ENCODE measurements at places on chromosomes 3 and 15. TPM values are rescaled to one million over a fixed set of nuclear protein-coding genes. Genes with fewer than 3 reads are reported as not detected.

The NMNAT3 gene
- total RNA-seq, result 11.0 TPM

The GXYLT2 gene
- total RNA-seq, result 31.7 TPM

The RASGRP1 gene
- total RNA-seq, result 4.4 TPM

- no peaks in the 10 kb centered on the region for H3K36me3 ChIP-seq
- no peaks in the 10 kb centered on the region for H3K27me3 ChIP-seq
- H3K4me3 ChIP-seq, result no peak overlapping the region
- H3K27ac ChIP-seq, result no peak overlapping the region
- H3K4me1 ChIP-seq, result no peaks in the 10 kb centered on the region
- DNase-seq, result no peak
Measured at GRCh38 chr3:11238060-11238459, 34.1 kb upstream of the ATG7 start.

DNA sequence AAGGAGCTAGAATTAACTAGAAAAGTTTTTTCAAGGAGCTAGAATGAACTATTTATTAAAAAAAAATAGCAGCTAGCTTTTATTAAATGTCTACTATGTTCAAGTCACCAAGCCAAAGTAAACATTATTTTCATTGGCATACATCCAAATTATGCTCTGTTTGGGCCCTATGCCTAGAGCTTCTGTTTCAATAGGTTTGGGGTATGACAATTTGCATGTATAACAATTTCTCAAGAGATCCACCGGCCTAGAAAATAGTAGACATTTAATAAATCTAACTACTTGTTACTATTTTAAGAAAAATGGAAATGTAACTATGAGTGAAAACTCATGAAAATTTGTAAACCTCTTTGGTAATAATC, 8.0 kb downstream of the GABRR3 start:
- no peak for DNase-seq
- H3K4me3 ChIP-seq, result no peak overlapping the region
- H3K27ac ChIP-seq, result no peak overlapping the region
- H3K4me1 ChIP-seq, result peaks cover 4% of the 10 kb centered on the region
- no peaks in the 10 kb centered on the region for H3K36me3 ChIP-seq

The GHSR gene
- total RNA-seq, result not detected

The GP9 gene
- total RNA-seq, result not detected

GRCh38 chr3:47113669-47114365, 50.1 kb downstream of the SETD2 start:
- no peak overlapping the region for H3K27ac ChIP-seq
- H3K4me1 ChIP-seq, result no peaks in the 10 kb centered on the region
- DNase-seq, result no peak
- H3K27me3 ChIP-seq, result no peaks in the 10 kb centered on the region
- H3K36me3 ChIP-seq, result peaks cover 45% of the 10 kb centered on the region
- no peak overlapping the region for H3K4me3 ChIP-seq

The C3orf22 gene
- total RNA-seq, result not detected

- H3K4me1 ChIP-seq, result no peaks in the 10 kb centered on the region
- no peak overlapping the region for H3K4me3 ChIP-seq
- peaks cover 94% of the 10 kb centered on the region for H3K36me3 ChIP-seq
- H3K27me3 ChIP-seq, result no peaks in the 10 kb centered on the region
- peak overlapping the region; percentile 13 for H3K27ac ChIP-seq
Measured at GRCh38 chr15:90909976-90910375, 6.9 kb downstream of the MAN2A2 start.

The SLC28A2 gene
- not detected for total RNA-seq

The RLBP1 gene
- total RNA-seq, result not detected

DNA sequence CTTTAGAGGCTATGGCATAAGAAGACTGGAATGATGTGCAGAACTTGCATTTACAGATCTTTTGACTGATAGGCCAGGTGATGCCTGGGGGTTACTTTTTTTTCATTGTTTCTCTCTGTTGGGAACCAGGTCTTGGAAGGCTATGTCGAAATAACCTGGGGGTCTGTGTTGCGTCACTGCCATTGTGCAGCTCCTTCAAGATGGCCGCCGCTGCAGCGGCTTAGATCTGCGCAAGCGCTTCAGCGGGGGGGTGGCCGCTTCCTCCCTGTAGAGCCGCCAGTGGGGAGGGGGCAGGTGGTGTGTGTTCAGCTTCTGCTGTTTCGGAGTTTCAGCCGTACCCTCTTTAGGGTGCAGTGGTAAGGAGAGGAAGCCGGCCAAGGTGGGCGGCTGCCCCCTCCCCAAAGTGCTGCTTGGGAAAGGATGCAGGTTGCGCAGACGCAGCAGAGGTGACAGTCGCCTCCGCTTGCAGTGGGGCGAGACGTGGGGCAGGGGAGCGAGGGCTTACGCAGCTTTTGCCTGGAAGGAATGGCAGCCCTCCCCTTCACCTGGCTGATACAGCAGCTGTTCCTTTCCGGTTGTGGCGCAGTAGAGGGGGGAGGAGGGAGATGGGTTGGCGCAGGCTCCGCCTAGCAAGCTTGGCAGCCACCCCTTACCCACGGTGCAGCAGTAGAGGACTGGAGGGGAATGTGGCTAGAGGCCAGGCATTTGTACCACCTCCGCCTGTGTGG, 1.5 kb downstream of the SNRPN start:
- peak; percentile 75 for DNase-seq
- H3K27ac ChIP-seq, result peak overlapping the region; percentile 86
- no peaks in the 10 kb centered on the region for H3K27me3 ChIP-seq
- no peaks in the 10 kb centered on the region for H3K4me1 ChIP-seq

DNA sequence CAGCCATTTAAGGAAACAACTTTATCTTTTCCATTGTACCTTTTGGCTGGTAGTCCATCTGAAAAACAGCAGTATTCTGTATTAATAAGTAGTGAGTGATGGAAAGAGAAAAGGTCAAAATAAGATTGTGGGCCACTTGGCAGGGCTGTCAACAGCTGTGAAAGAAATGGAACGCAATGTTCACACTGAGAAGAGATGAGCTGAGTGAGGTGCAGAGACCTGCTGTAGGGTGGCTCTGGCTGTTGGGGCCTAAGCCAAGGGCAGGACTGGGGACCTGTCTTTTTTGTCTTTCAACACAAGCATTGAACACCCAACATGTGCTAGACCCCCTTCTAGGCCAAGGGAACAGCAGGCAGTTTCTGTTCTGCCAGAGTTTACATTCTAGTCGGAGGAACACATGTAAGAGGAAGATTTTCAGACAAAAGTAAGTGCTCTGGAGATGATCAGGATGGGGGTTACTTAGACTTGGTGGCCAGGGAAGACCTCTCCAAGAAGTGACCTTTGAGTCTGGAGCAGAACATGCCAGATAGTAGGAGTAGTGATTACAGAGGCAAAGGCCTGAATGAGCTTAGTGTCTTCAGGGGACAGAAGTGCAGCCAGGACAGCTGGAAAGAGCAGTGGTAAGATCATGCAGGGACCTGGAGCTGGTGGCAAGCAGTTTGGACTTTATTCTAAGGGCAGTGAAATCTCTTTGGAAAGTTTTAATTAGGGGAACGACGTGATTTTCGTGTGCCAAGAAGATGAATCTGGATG, 29.6 kb downstream of the TSEN2 start:
- no peak overlapping the region for H3K4me3 ChIP-seq
- peak overlapping the region; percentile 83 for H3K27ac ChIP-seq
- H3K27me3 ChIP-seq, result no peaks in the 10 kb centered on the region
- no peak for DNase-seq
- H3K36me3 ChIP-seq, result peaks cover 5% of the 10 kb centered on the region

The IL17RE gene
- 2.6 TPM for total RNA-seq

DNA sequence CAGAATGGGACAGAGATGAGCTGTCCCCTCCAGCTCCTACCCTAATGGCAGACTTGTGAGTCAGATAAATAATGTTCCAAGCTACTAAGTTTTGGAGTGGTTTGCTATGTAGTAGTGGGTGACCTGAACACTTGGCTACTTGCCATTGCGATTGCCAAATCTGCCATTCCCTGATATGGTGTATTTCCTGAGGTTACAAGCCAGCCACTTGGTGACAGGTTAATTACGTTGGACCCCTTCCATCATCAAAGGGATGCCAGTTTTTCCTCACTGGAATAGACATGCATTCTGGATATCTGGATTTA, 33.6 kb downstream of the MORF4L1 start:
- peaks cover 65% of the 10 kb centered on the region for H3K36me3 ChIP-seq
- H3K27me3 ChIP-seq, result no peaks in the 10 kb centered on the region
- H3K4me1 ChIP-seq, result no peaks in the 10 kb centered on the region
- no peak overlapping the region for H3K27ac ChIP-seq
- peak; percentile 76 for DNase-seq
- no peak overlapping the region for H3K4me3 ChIP-seq

Measured in right atrium auricular region (tissue), 2 donors.